ENCODE measurements at places on chromosomes 12 and 14.

DNA sequence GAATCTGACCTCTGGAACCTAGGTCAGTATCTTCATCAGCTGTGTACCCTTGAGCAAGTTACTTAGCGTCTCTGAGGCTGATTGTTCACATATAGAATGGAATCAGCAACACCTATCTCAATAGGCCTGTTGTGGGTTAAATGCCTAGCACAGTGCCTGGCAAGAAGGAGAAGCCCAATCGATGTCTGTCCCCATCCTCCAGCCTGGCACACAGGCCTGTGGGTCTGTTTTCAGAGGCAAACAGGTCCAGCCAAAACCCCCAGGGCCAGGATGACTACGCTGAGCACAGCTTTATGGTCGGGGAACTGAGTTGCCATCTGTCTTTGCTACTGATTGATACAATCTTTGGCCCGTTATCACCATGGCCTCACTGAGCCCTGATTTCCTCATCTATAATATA, 89.2 kb downstream of the NUAK1 start:
- no peak for DNase-seq

DNA sequence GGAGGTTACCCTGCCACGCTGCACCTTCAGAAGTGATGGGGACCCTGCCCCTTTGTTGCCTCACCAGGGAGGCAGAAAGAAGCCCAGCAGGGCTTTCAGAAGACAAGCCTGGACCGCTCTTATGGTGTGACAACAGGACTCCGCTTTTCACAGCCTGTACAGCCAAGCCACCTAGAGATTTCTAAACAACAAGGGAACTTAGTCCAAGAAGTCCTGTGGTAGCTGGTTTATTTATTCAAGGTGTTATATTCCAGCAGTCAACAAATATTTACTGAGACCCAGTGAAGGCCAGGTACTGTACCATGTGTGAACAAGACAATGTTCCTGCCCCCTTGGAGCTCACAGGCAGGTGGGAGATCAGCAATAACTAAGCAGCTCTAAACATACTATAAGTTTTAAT, 4.0 kb upstream of the TMEM229B start:
- DNase-seq = peak; percentile 74

GRCh38 chr14:66369157-66369697, 116.9 kb upstream of the CCDC196 start:
- no peak for DNase-seq

- DNase-seq = no peak
Measured at GRCh38 chr12:57164966-57165625, 17.7 kb upstream of the LRP1-AS start.

DNA sequence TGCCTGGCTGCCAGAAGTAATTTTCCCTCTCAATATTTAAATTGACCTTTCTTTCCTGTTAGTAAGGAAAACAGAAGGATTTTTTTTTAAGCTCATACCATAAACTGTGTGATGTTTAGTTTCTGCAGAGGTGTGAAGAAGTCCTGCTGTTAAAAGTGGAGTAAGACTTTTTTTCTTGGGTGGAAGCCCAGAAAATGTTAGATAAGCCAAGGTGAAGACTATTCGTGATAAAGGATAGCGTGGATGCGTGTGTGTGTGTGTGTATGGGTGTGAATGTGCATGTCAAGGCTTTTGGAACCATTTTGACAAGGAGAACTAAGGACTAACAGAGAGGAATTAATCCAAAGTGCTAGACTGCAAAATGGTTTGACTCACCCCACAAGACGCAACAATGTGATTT, 152.9 kb upstream of the SEL1L start:
- DNase-seq = no peak

- no peak for DNase-seq
Measured at GRCh38 chr12:110345176-110345661, 58.3 kb downstream of the ANAPC7 start.

GRCh38 chr12:70243510-70244371, 508 bp downstream of the CNOT2 start:
- DNase-seq = peak; percentile 63

GRCh38 chr12:27549236-27549800, 25.3 kb downstream of the PPFIBP1 start:
- DNase-seq = no peak

DNA sequence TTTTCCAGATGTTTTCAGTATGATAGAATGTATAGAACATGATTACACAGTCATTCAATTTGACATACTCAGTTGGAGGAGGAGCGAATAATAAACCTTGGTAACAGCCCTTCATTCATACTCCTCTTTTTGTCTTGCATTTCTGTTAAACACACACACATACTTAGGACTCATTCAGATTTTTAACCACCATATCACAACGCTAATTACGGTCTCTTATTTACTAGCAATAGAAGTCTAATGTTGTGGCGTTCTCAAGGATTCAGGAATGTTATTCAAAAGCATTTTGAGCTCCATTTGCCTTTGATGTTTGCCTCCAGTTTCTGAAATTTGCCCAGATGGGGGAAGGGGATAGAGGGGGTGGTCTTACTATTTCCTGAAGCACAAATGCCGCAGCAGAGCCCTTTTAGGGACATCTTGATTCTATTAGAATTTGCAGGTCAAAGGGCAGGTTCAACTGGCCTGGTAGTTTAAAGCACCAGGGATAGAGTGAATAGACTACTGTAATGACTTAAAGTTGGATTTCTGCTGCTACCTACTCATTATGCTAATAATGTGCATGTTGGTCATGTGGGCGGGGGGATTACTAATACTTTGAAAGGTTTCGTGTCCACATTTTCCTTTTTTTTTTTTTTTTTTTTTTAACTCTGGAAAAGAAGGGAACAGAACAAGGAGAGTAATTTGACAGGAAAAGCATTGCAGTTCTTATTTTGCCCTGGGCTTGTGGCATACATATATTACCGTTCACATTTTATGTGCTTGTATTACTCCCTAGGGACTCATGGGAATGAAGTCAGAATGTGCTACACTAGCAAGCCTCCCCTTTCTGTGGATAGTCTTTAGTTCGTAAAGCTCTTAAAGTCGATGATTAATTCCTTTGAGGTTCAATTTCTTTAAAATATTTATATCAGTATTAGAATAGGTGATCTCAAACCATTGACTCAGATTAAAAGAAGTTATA, 226.8 kb downstream of the FBXL14 start:
- no peak for DNase-seq

DNA sequence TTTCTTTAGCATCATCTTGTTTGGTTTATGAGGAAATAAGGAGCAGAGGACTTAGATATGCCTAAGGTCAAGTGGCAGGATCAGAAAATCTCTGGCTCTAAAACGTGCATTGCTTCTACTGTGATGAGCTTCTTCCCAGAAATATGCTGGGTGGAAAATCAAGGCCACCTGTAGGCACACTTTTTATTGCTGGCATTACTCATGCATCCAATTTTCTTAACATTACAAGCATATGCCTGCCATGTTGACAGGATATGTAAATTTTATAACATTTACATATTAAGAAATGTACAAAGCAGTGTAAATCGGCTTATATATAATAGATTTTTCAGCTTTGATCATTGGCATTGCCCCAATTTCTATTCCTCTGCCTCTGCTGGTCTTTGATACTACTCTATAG, 409.6 kb downstream of the TMEM132D start:
- DNase-seq = no peak

GRCh38 chr12:86230516-86231146, 25.6 kb downstream of the MGAT4C start:
- DNase-seq = no peak

DNA sequence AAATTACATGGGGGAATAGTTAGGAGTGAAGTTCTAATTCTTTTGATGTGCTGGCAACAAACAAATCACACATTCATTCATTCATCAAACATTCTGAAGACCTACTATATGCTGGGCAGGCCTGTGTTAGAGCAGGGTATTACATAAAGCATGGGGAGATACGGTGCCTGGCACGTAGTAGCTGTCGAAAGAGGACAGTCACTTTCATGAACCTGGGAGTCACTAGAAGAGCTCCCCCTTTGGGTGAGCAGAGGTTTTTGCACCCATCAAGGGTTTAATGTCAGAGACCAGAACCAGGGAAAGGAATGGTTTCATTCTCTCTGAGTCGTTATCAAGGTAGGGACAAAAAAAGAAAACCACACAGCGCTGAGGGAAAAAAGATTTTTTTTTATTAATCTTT, 10.0 kb downstream of the LHX5 start:
- DNase-seq = no peak

GRCh38 chr14:102255401-102256190, 49.4 kb downstream of the MOK start:
- no peak for DNase-seq

DNA sequence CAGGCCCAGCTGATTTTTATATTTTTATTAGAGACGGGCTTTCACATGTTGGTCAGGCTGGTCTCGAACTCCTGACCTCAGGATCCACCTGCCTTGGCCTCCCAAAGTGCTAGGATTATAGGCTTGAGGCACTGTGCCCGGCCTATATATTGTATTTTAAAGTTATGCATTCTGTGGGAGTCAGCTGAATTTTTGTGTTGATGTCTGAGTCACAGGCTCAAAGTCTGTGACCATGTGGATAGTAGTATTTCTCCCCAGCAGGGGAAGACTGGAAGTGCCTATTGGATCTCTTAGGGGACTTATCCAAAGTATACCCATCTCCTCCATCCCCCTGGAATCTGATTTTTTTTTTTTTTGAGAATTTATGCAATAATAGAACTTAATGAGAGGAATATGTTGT, 43.8 kb upstream of the ATF1 start:
- DNase-seq = no peak

- DNase-seq = no peak
Measured at GRCh38 chr12:124938587-124938986, 24.1 kb upstream of the UBC start.

- no peak for DNase-seq
Measured at GRCh38 chr12:59079472-59079871, 159.2 kb upstream of the LRIG3 start.

- no peak for DNase-seq
Measured at GRCh38 chr14:44956866-44957265, 4.9 kb downstream of the KLHL28 start.

GRCh38 chr14:96085369-96085768, 46.2 kb downstream of the C14orf132 start:
- no peak for DNase-seq

DNA sequence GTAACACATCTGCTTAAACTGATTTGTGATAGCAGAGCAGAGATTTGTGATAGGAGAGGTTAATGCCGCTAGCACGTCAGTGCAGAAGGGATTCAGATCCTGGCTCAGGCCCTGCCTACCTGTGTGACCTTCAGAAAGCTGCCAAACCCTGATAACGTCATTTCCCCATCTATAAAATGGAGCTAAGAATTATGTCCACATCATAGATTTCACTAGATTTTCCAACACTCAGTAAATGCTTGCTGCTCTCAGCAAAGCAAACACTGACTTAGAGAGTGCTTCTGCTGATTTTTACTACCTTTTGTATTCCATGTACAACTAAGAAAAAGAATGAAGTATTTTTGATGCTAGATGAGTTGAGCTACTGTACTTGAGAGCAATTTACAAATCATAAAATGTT, 261.4 kb downstream of the ITPR2 start:
- no peak for DNase-seq

DNA sequence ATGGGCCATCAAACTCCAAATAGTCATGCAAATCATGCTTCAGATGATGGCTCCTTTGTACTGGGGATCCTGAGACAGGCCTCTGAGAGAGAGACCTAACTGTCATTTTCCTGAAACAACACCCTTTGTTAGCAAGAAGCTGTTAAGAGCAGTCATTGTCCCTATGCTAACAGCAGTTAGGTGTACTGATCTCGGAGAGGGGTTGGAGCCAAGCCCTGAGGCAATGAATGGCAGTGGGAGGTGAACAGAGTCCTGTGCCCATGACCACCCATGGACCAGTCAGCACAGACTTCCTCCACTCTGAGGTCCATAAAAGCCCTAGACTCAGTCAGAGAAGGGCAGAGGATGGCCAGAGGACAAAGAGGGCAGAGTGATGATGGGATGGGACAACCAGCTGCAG, 747.6 kb upstream of the LRFN5 start:
- no peak for DNase-seq

GRCh38 chr12:24562771-24563431, 386.0 kb downstream of the BCAT1 start:
- DNase-seq = no peak

DNA sequence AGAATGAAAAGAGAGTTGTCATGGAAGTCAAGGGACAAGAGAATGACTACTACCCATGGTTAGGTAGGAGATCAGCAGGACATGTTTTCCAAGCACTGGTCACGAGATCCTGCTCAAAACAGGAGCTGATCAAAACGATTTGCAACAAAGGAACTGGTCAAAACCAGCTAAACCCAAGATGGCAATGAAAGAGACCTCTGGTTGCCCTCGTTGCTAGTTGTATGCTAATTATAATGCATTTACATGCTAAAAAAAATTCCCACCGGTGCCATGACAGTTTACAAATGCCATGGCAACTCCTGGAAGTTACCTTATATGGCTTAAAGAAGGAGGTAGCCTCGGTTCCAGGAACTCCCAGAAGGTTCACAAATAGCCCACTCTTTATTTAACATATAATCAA, 95.0 kb upstream of the OTX2 start:
- no peak for DNase-seq

- no peak for DNase-seq
Measured at GRCh38 chr12:27924350-27925135, 48.0 kb downstream of the PTHLH start.

DNA sequence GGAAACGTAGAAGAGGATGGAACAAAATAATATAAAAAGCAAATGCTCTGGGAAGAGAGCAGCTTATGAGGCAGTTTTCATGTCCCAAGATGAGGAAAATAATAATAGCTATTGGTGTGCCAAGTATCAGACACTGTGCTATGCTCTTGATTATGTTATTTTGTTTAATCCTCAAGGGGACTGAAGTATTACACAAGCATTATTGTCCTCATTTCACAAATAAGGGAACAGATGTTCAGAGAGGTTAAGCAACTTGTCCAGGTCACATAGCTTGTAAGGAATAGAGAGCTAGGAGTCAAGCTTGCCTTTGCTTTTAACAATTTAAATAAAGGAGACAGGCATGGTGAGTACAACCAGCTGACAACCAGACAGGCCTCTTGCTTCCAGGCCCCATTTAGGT, 26.9 kb upstream of the LTBP2 start:
- DNase-seq = no peak

GRCh38 chr12:67651132-67651695, 2.7 kb downstream of the DYRK2 start:
- DNase-seq = no peak

- DNase-seq = no peak
Measured at GRCh38 chr14:39015964-39016577, 87.0 kb downstream of the SEC23A start.

GRCh38 chr12:15854916-15855315, 27.3 kb upstream of the STRAP start:
- no peak for DNase-seq

- peak; percentile 26 for DNase-seq
Measured at GRCh38 chr12:104671409-104672095, 214.8 kb downstream of the CHST11 start.

DNA sequence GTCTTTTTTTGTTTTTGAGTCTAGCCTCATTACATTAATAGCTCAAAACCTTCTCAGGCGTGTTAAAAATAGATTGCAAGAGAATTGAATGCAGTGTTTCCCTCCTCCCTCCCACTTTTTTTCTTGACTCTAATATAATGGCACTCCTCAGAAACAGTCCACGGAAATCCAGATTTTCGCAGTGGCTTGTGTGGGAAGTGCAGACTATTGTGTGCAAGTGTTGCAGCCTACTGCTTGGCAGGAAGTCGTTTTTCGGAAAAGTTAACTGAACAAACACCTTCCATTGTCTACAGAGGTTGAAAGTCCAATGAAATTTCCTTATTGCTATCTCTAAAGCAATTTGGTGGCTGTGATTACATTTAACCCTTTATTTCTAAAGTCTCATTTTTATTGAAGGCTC, 147.9 kb upstream of the E2F7 start:
- DNase-seq = no peak
